AG09319 (cell line): ENCODE measurements at places on chromosomes 6 and 20.
A peak's percentile ranks its signal among the peaks of the same experiment; 100 is the strongest.

DNA sequence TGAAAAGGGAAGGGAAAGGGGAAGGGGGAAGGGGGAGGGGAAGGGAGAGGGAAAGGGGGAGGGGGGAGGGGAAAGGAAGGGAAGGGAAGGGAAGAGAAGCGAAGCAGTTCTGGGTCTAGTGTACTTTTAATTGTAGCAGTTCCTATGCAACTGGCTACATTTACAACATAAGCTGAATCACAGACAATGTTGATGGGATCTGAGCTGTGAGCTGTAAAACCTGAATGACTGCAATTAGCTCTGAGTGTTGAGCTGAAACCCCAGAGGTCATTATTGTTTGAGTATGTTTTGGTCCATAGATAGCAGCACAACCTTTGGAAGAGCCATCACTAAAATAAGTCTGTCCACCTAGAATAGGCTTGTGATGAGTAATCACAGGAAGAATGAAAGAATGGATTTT, 7.2 kb upstream of the ABHD12 start:
- no peak for DNase-seq

DNA sequence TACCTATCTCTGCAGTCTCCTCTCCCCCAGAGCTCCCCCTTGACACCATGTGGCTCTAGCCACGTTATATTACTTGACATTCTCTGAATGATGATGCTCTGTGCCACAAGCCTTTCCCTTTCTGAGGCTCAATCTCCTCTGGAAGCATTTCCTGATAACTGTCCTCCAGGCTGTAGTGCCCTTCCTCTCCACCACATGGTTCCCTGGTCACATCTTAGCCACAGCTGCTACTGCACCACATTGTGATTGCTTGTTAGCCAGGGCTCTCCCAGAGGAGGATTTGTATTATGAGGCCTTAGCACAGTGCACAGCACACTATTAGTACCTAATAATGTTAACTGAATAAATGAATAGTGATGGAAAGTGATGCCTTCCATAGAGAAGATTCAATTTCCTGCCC, 63.9 kb upstream of the RCAN2 start:
- no peak for DNase-seq

DNA sequence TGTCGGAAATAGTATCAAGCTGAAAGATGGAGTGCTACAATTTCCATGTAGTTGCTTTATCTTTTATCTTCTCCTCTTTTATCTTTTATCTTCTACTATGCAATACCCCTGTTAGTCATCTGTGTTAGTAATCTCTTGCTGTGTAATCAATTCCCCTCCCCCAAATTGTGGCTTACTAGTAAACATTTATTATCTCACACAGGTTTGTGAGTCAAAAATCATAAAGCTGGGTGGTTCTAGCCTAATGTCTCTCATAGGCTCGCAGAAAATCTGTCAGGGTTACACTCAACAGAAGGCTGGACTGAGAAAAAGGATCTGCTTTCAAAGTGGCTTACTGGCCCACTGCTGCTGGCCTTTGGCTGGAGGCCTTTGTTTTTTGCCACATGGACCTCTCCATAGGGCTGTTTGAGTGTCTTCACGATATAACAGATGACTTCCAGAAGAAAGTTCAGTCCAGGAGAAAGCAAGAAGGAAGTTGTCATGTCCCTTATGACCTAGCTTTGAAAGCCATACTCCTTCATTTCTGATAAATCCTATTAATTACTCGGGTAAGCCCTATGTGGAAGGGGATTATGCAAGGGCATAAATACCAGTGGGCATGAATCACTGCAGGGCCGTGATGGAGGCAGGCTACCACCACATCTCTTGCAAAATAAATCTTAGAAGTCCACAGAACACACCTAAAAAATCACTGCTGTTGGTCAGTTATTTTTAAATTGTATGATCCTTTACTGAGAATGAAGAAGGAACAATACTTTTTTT, 24.5 kb upstream of the PTCHD4 start:
- DNase-seq: no peak

- peak; percentile 4 for DNase-seq
Observed at GRCh38 chr6:11393713-11394627, 143.6 kb upstream of the TMEM170B start.

DNA sequence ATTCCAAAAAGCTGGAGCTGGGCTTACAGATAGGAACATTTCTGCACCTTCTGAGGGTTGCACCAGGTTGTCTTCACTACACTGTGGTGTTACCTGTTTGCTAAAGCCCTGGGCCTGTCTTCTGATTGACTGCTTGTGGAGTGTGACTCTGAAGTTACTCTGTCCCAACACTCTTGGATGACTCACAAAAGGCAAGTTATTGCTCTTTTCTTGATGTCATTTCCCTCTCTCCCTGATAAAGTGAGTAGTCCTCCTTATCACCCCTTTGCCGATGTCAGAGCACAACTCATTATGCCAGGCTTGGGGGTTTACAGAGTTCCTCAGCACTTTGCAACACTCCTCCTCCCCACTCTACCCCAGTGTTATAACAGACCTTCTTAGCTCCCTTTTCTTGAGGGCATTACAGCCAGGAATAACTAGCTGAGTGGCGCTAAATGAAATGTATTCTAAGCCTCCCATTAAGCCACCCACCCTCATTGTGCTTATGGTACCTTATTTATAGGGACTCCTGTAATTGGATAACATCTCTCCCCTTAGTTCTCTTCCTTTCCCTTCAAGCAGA, 36.1 kb upstream of the NKX2-4 start:
- no peak for DNase-seq

DNA sequence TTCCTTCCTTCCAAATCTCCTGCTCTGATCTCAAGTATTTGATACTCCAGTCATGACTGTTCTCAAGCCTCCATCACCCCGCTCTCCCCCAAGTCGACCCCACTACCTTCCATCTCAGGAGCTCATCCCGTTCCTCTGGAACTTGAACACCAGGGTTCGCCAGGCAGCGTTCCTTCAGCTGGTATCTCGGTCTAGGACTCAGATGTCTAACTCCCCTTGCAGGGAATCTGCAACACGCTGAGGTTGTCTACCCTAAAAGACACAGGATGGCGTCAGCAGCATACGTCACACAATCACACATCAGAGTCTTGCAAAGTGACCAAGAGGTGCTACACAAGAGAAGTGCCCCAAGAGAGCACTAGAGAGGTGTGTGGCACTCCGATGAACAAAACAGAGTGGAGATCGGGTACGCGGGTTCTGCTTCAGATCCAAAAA, 706 bp downstream of the ZNF184 start:
- no peak for DNase-seq

GRCh38 chr6:11194356-11195218, 37.9 kb downstream of the NEDD9 start:
- no peak for DNase-seq

DNA sequence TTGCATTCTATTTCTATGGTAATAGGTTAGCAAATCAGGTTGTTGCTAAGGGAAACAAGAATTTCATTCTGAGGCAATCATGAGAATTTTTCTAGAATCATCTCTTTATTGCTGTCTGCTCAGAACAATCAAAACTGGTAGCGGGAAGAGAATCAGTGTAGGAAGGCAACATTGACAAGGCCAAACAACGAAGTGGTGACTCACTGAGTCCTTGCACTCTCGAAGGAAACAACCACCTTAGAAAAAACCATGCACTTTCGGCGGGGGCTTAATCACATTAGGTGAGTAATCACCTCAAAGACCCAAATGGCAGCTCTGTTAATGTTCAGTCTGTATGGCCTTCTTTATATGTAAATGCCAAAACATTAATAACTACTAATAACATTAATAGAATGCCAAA, 78.8 kb upstream of the MAP7 start:
- DNase-seq: no peak
